GF-D8 (cell line): ENCODE measurements at places on chromosomes 4 and X.

- DNase-seq: no peak
Measured at GRCh38 chrX:130555341-130555740, 153.6 kb downstream of the RBMX2 start.

GRCh38 chrX:125293850-125294780, 25.6 kb upstream of the TEX13C start:
- DNase-seq: peak; percentile 1

- DNase-seq: no peak
Measured at GRCh38 chrX:47059142-47059874, 18.9 kb upstream of the RGN start.

GRCh38 chrX:154727871-154728270, 23.0 kb downstream of the GAB3 start:
- DNase-seq: peak; percentile 27

DNA sequence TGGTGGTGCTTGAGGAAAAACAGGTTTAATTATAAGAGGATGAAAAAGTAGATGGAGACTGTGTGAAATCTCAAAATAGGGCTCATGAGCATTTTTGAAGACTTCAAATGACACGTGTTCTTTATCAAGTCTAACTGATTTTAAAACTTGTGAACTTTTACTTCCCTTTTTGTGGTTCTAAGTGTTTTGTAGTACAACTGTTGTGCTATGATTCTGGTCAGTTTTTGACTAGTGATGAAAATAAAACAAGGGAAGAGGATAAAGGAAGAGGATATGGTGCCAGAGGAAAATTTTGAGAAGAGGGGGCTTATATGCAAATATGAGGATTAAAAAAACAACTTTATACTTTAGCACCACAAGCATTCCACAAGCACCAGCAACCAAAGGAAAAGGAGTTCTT, 644.0 kb downstream of the RPA4 start:
- peak; percentile 2 for DNase-seq

DNA sequence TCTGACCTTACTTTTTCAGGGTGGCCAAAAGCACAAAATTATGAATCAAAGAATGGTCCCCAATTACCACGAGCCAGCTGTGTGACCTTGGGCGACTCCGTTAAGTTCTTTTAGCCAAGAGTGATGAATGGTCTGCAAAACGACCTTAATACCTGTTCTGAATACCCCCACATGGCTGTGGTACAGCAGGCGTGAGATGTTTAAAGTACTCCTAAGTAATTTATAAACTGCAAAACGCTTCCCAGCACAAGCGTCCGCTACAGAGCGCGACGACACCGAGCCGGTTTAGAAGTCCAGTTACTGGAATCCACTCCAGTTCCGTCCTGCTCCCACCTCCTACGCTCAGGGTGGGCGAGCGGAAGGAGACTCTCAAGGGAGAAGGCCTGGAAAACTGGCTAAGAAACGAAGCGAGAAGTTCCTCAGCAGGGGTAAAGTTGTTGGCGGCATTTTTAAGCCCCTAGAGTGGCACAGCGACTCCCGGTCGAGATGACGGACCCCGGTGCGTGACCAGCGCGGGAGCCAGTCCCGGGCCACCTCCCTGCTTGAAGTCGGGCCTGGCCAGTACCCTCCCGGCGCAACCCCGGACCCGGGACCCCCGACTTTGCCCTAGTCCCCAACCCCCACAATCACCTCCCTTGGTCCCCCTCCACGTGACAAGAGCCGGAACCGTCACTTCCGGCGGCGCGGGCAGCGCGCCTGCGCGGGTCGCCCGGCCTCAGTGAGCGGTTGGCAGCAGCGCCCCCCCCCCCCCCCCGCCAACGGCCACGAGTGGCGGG, 659 bp upstream of the BMP2K start:
- peak; percentile 76 for DNase-seq

DNA sequence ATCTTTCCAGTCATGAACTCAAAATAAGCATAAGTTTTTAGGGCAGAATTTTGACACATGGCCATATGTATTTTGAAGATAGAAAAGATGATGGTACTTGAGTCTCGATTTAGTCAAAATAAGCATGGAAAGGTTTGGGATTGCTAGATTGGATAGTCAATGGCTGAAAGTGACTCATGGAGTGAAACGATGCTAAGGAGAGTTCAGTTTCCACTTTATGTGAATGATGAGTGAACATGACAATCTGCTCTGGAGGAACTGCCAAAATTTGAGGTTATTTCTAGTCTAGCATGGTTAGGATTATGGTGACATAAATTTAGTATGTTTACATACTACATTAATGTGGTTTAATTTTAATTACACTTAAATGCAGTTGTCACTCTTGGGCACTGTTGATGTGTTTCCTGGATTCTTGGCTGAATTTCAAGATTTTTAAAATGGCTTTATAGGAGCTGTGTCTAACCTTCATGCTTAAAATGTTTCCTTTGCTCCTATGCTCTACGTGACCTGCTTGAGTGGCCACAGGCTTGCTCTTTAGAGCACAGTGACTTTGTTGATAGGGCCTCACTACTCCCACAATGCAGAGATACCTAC, 17.1 kb downstream of the DDX3X start:
- DNase-seq: no peak

DNA sequence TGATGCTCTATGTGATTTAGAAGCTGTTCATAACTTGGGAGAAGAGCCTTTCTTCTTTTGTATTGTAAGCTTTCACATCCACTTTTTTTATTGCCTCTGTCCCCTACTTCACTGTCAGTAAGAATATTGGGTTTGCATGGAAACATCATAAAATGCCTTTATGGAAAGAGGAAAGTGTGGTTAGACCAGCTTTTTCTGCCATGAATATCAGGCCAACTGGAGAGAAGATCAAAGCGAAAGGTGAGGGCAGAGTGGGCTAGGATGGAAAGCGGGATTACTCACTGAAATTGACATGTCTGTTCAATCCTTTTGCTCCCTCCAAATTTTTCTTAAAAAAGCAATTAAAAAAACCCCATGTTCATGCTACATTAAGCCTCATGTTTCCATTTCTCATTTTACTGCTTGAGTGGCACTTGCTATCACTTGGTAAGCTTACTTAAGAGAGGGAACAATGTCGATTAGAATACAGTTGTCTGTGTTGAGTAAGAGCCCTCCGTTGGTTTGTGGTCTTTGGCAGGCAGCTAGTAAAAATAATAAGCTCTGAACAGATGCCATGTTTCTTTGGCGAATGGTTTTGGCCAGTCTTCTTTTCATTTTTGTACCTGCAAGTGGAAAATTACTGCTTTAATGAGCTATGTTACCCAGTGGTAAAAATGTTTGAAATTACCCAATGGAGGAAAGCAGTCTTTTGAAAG, 35.9 kb downstream of the SUPT20HL1 start:
- DNase-seq: peak; percentile 40

GRCh38 chr4:47641755-47642154, 156.7 kb downstream of the ATP10D start:
- DNase-seq: no peak

- no peak for DNase-seq
Measured at GRCh38 chrX:119605464-119606279, 552 bp downstream of the NKRF start.

GRCh38 chr4:4560642-4561041, 18.8 kb upstream of the STX18 start:
- no peak for DNase-seq

DNA sequence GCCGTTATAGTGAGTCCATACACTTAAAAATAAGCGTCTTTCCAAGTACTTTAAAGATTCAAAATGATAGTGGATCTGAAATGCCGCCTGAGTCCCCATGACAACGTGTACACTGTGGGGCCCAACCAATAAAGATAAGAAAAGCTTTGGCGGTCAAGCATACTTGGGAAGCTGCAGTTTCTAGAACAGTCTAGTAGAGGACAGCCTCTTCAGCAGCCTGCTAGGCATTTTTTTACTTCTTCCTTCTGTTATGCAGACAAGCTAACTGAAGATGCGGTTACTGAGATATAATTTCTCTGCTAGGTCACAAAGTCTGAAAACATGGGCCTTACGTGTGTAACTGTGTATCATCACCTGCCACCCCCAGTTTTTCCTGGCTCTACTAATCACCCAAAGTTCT, 402 bp upstream of the UPRT start:
- DNase-seq: peak; percentile 28

- no peak for DNase-seq
Measured at GRCh38 chr4:152039023-152039481, 278.2 kb upstream of the GATB start.

DNA sequence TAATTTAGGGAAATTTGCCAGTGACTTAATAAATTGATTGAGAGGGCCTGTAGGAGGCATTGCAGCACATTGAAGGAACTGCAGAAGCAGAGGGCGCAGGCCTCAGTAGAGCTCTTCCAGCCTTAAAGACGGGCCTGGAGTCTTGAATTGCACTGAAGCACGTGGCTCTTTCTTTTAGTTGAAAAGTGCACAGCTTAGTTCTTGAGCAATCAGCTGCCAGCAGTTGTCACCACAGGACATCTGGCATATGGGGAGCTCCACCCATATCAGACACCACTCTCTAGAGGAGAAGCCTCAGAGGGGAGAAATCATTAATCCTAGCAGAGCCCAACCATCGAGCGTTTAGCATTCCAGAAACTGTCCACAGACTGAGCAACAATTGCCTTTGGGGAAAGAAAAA, 16.0 kb upstream of the FGF16 start:
- peak; percentile 71 for DNase-seq

GRCh38 chr4:15649914-15650545, 5.1 kb downstream of the FBXL5 start:
- peak; percentile 26 for DNase-seq

DNA sequence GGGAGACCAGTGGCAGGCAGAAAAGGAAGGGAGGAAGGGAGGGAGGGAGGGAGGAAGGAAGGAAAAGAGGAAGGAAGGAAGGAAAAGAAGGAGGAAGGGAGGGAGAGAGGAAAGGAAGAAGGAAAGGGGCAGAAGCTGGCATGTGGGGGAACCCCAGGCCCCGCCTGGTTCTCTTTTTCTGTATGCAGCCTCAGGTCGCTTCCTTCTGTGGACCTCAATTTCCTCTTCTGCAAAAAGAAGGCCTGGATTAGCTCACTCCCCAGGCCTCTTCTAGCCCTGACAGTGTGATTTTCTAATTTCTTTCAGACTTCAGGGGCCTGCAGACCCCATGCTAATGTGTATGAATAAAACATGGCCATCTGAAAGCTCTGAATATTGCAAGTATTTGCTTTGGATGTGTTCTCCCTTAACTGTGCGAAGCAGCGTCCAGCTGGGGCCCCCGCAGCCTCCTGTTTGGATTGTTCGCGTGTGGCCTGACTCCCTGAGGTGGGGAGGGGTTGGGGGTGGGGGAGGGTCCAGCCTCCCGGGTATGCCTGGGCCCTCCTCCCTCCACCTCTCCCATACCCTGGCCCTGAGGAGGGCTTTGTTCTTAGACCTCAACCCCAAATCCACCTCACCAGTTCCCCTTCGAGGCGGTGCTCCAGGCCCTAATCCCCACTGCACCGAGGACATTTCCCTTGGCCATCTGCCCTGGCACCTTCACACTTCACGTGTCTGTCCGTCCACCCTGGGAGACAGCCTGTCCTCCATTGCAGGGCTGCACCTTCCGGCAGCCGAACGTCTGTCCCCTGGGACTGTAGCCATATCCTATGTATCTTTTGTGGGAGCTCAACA, 199.9 kb upstream of the ATP6AP2 start:
- DNase-seq: peak; percentile 30

- DNase-seq: no peak
Measured at GRCh38 chr4:104015680-104016079, 295.9 kb upstream of the TACR3 start.

DNA sequence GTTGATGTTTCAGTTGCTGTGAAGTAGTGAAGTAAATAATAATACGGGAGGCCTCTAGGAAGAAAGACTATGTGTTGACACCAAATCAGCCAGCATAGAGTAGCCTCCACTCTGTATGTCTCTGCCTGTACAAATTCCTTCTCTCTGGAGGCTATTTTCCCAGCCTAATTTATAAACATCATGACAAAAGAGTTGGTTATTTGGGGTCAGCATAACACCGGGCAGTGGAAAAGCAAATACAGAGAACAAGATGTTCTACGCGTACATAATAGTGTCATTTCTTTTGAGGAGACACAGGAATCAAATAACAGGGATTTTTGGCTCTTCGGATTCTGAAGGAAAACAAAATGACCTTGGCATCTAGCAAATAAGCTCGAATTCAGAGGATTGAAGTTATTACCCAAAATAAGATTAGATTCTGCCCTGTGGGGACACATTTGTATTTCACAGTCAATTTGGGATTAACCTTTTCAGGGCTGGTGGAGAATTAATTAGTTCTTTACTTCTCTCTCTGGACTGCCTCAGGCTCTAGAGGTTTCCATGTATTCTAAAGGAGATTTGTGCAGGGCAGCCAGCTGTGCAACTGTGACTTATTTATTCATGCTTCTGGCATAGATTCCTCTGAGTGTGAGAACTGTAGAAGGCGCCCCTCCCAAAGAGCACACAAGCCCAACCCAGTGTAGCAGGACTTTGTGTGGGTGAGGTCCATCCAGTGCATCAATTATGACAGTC, 14.1 kb upstream of the SYTL4 start:
- DNase-seq: no peak

- DNase-seq: no peak
Measured at GRCh38 chr4:162644346-162644745, 480.5 kb upstream of the FSTL5 start.

- DNase-seq: no peak
Measured at GRCh38 chrX:98207947-98208346, 1324.2 kb downstream of the RPA4 start.

DNA sequence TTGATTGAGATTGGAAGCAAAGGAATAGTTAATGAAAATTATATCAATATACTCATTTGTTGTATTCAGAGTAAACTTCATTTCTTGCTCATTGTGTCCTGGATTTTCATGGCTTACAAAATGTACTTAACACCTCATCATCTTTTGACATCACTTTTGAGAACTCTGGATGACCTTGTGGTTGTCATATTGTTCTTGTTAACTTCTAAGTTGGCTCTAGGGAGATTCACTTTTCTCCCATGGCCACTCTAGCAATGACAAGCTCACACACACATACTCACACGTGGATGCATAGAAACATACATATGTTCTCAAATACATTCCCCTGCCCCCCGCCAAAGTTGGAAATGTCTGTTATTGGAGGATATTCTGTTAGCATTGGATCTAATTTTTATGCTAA, 15.3 kb downstream of the PHEX start:
- no peak for DNase-seq

GRCh38 chr4:75338352-75338880, 175.8 kb downstream of the RCHY1 start:
- no peak for DNase-seq
